RPMI8226 (cell line): ENCODE measurements at places on chromosomes 13 and 19.

DNA sequence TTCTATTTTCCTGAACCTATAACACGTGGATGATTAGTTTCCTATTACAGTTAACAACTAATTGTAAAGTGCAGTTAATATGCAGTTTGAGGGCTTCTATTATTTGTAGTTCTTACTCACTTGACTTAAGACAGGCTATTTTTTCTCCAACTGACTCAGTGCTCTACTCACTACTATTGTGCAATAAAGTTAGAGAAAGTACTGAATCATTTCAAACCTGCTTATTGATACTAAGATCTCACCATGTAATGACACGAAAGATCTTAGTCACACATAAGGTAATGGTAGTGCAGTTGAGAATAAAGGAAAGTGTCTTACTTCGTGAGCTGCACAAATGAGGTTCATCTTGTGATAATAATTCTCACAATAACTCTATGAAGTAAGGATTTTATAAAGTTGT is 22.8 kb upstream of the ITM2B start:
- DNase-seq = no peak

DNA sequence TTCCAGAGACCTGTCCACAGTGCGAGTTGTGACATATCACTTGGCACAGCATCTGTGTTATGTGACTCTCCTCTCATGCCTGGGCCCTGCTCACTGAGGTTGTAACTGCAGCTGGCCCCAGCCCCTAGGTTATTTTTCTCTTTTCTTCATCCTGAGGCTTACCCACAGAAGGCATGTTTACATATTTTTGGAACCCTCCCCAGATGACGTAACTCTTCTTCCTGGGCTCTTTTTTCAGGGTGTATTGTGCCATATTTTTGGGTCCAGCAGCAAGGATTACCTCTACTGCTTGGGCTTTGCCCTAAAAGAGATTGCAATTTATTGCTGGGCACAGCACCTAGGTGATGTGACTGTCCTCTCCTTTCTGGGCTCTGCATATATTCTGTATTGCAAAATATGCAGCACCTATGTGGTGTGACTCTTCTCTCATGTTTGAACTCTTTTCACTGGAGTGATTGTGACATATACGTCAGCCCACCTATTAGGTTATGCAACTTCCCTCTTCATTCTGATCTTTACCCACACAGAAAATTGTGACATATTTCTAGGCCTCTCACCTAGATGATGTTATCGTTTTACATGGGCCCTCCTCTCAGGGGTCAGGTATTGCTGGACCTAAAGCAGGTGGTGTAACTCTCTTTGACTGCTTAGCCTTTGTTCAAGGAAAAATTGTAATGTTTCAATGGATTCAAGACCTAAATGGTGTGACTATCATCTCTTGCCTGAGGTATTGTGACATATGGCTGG is 64.5 kb upstream of the ZNF724 start:
- no peak for DNase-seq

GRCh38 chr19:31089681-31090080 is 259.6 kb downstream of the TSHZ3 start:
- DNase-seq = no peak

DNA sequence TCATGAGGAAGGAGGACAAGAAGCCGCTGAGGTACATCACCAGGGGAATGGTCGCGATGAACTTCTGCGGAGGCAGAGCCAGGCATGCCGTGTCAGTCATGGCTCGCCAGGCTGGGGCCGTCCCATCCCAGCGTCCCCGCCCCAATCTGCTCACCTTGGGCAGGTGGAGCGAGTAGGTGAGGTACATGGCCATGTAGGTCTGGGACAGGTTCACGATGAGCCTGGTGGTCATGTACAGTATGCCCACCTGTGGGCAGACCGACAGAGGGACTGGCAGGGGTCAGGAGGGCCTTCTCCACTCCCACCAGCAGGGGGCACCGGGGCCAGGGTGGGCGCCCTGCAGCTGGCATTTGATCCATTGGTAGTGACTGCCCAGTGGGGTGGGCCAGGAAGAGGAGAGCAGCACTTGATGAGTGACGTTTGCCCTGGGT is 8.3 kb downstream of the TEKTIP1 start:
- no peak for DNase-seq

DNA sequence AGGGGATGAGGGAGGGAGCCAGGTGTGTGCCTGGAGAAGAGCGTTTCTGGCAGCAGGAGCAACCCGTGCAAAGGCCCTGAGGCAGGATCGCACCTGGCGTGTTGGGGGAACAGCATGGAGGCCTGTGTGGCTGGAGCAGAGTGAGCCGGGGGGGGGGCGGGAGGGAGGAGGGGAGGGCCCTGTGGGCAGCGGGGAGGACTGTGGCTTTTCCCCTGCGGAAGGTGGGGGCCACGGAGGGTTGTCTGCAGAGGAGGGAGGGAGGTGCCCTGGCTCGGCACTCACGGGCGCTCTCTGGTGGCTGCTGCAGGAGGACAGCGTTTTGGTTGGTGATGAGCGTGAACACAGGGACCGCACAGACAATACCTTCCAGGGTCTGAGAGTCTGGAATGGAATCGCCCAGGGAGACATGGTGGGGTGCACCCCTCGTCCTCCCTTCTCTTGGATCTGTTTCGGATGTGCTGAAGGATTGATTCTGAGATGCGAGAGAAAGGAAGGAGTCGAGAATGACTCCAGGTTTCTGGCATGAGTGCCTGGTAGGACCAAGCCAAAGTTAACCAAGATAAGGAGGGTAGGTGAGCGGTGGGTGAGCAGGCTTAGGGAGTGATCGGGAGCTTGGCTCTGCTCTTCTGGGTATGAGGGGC is 6.5 kb downstream of the RAB11B start:
- peak; percentile 76 for DNase-seq

GRCh38 chr13:110886870-110887596 is 27.8 kb downstream of the ANKRD10 start:
- no peak for DNase-seq

DNA sequence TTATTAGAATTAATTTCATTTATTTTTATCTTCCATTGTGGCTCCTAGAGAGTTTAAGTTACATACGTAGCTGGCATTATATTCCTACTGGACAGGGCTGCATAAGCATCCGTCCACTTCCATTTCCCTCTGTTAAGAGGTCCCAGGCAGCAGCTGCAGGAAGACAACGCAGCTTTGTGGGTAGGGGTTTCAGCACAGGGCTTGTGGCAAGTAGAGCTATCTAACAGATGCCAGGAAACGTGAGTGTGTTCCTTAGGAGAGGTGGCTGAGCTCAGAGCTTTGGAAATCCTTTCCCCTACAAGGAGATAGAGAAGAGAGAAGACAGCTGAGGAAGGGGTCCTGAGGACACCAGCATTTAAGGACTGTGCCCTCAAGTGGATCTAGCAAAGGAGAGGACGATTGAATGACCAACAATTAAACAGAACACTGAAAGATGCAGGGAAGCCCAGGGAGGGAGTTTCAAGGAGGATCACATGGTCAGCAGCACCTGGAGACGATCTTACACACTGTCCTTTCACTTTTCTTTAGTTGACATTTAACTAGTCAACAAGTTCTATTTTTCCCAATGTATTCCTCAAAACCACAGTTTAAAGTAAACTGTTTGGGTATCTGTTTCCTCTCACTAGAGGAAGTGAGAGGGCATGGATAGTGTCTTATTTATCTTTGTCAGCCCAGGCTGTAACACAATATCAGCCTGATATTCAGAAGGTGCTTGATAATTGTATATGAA is 2.3 kb upstream of the N4BP2L1 start:
- DNase-seq = peak; percentile 17

- DNase-seq = no peak
These were observed 2818.6 kb upstream of the PCDH20 start for GRCh38 chr13:64234255-64234654.

GRCh38 chr13:95544293-95544692 is 8.2 kb upstream of the CLDN10 start:
- DNase-seq = no peak

DNA sequence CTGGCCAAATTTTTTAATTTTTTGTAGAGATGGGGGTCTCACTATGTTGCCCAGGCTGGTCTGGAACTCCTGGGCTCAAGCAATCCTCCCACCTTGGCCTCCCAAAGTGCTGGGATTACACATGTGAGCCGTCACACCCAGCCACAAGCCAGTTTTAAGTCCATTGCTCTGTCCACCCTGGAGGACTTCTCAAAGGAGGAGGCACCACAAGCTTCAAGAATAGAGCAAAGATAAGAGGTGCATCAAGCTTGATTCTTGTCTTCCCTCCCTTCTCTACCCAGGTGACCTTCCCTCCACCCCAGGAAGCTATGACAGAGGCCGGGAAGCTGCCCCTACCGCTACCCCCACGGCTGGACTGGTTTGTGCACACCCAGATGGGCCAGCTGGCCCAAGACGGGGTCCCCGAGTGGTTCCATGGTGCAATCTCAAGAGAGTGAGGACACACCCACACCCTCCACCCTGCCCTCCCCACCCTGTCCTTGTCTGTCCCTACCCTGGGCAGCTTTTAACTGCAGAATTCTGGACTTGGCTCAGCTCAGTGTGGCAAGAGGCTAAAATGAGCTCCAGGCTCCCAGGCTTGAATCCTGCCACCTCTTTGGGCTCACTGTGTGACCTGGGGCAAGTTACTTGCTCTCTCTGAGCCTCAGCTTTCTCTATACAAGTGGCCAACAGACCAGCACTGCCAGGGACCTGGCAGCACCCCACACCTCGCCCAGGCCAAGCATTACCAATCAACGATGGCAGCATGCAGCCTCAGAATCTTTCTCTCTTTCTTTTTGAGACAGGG is 5.2 kb downstream of the HSH2D start:
- DNase-seq = no peak

GRCh38 chr13:105048677-105049076 is 1486.8 kb downstream of the EFNB2 start:
- no peak for DNase-seq

DNA sequence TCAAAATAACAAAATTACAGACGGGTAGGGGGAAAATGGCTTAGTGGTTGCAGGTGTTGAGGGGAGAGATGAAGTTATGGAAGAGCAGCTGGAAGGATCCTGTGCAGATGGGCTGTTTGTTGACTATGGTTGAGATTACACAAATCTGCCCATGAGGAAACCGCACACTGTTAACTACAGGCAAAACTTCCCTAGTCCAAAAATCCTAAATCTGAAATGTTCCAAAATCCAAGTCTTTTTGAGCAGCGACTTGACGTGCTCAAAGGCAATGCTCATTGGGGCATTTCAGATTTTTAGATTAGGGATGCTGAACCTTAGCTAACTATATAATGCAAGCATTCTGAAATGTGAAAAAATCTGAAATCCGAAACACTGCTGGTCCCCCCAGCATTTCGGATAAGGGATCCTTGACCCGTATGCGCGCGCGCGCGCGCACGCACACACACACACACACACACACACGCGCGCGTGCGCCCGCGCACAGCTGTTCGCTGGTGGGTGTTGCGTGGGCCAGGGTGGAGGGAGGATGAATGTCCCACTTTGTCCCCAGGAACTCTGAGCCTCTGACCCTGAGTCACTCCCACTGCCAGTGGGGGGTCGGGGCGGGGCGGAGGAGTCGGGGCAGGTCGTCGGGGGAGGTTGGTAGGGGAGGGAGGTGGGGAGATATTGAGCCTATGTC is 6.8 kb downstream of the F2RL3 start:
- DNase-seq = no peak

DNA sequence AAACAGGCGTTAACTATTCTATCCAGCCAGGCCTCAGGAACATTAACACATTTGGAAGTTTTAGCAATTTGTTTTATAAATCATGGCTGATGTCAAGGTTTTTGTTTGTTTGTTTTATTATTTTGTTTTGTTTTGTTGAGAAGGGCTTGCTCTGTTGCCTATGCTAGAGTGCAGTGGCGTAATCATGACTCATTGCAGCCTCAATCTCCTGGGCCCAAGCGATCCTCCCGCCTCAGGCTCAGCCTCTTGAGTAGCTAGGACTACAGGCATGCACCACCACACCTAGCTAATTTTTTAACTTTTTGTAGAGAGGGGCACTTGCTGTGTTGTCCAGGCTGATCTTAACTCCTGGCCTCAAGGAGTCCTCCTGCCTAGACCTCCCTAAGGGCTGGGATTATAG is 28.3 kb downstream of the NUP58 start:
- no peak for DNase-seq

GRCh38 chr19:7859831-7860713 is 14.1 kb downstream of the PRR36 start:
- no peak for DNase-seq

DNA sequence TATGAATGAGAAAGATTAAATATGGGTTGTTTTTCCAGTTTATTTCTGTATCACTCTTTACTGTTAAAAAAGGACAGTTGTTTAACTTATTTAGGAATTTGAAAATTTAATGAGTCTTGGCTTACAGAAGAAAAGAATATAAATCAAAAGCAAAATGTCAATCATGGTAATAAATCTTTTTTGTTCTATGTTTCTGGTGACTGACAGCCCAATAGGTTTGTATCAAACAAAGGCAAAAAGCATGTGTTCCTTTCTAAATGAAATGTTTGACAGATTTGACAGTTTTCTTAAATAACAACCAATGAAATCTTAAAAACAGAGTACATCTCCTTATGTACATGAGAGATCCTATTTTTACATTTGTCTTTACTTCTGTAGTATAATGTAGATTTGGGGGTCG is 11.0 kb downstream of the PCDH9 start:
- no peak for DNase-seq

- no peak for DNase-seq
These were observed 4.7 kb upstream of the MVB12A start for GRCh38 chr19:17415121-17415520.

GRCh38 chr19:3982701-3983541 is 2.3 kb downstream of the EEF2 start:
- no peak for DNase-seq

DNA sequence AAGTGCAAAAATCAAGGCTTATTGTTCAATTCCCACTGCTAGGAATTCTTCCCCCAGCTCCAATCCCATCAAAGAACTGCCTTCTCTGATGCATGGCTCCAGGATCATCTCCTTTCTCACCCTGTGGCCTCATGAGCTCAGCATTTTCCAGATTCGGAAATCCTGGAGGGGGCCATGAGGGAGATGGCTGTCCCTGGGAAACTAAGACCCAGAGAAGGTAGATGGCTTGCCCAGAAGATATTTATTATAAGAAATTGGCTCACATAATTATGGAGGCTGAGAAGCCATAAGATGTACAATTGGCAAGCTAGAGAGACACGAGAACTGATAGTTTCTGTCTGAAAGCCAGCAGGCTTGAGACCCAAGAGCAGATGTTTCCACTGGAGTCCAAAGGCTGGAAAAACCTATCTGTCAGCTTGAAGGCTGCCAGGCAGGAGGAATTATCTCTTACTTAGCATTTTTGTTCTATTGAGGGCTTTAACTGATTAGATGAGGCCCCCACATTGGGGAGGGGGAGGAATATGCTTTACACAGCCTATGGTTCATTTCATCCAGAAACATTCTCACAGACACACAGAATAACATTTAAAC is 58.6 kb downstream of the GADD45B start:
- peak; percentile 1 for DNase-seq

DNA sequence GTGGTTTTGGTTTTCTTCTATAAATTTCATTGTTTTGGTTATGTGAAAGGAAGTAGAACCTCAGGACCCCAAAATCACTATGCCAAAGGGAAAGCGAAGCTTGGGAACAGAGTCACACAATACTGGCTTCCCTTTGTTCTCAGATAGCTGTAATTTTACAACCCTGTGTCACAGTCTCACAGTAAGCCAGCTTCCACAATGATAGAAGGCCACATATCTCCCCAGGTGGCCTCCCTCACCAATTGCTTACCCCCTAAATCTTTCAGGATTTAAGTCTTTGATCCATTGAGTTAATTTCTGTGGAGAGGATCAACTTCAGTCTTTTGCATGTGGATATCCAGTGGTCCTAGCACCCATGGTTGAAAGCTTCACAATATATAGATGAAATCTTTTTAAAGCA is 58.7 kb downstream of the SLC15A1 start:
- no peak for DNase-seq
